IPS-NIHi11 (cell line): ENCODE measurements at places on chromosomes 7 and 10.

GRCh38 chr10:4514445-4515108 is 311.4 kb upstream of the AKR1E2 start:
- no peak for DNase-seq

GRCh38 chr10:122531939-122532338 is 28.6 kb upstream of the DMBT1 start:
- no peak for DNase-seq

DNA sequence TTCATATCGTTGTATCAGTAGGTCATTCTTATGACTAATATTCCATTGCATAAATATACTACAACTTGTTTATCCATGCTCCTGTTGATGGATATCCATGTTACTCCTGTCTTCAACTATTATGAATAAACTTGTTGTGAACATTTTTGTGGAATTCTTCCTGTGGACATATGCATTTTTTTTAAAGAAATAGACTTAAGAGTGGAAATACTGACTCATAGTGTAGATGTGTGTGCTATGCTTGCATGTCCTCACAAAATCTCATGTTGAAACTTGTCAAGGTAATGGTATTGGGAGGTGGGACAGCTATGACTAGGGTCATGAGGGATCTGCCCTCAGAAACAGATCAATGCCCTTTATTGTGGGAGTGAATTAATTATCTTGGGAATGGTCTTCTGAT is 240.5 kb upstream of the PRSS58 start:
- no peak for DNase-seq

DNA sequence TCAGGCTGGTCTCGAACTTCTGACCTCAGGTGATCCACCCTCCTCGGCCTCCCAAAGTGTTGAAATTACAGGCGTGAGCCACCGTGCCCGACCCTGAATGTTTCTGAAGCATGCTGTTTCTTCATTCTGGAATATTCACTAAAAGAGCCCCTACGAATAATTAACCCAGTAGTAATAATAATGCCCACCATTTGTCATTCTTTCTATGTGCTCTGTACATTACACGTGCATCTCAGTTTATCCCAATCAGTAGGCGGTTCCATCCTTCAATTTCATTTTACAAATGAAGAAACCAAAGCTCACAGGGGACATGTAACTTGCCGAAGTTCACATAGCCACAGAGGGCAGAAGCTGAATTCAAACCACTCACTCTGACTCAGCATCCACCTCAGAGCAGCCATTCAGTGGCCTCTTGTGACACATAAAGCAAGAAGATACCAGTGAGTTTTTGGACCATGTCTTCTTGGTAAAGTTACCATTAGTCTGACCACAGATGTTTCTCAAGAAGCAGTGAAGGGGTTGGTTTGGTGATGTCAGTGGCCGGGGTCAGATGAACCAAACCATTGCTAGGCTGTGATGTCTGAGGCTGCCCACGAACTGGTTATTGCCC is 71.9 kb upstream of the DUSP5 start:
- DNase-seq: no peak

DNA sequence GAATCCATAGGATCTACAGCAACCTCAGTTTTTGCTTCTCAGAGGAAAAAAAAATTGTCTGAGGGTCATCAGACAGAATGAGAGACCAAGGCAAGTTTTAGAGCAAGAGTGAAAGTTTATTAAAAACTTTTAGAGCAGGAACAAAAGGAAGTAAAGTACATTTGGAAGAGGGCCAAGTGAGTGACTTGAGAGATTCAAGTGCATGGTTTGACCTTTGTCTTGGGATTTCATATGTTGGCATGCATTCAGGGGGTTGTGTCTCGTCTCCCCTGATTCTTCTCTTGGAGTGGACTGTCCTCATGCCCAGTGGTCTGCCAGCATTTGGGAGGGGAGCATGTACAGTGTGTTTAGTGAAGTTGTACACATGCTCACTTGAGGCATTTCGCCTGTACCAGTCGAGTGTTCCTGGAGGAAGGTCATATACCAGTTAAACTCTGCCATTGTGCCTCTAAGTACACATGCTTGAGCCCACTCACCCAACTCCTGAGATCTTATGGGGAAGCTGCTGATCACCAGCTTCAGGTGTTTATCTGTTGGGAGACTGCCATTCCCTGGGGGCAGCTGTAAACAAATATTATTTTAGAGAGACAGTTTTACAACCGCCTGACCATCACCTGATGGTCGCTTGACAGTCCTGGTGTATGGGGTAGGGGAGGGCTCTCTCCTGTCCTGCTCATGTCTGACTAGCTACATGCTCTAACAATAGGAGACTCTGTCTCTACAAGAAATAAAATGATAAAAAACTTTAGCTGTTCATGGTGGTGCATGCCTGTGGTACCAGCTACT is 109.4 kb downstream of the EEPD1 start:
- DNase-seq: no peak

- DNase-seq: peak; percentile 75
Observed at GRCh38 chr7:31735991-31736982, 49.3 kb downstream of the PPP1R17 start.

- DNase-seq: no peak
Observed at GRCh38 chr7:152913492-152913891, 153.9 kb downstream of the ACTR3B start.

- no peak for DNase-seq
Observed at GRCh38 chr10:97321804-97322190, 2.7 kb downstream of the FRAT1 start.

DNA sequence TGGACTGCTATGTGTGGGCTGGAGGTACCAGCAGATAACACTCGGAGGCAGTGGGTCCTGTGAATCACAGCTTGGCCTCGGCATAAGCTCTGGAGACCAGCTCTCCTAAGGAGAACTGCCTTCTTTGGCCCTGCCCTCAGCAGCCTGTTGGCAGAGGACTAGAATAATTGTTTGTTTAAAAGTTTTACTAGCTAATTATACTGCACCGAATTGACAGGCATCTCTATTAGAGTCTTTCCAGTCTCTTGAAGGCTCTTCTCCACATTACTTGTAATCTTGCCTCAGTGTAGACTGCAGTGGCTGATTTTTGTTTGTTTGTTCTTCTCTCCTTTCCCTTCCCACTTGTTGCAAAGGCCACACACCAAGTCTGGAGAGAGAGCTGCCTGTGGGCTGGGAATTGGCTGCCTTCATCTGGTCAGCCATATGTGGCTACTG is 183.2 kb downstream of the AUTS2 start:
- DNase-seq: no peak

- no peak for DNase-seq
Observed at GRCh38 chr7:141227454-141227853, 153.6 kb downstream of the TMEM178B start.

- DNase-seq: no peak
Observed at GRCh38 chr7:33692956-33693355, 212.4 kb upstream of the BMPER start.

DNA sequence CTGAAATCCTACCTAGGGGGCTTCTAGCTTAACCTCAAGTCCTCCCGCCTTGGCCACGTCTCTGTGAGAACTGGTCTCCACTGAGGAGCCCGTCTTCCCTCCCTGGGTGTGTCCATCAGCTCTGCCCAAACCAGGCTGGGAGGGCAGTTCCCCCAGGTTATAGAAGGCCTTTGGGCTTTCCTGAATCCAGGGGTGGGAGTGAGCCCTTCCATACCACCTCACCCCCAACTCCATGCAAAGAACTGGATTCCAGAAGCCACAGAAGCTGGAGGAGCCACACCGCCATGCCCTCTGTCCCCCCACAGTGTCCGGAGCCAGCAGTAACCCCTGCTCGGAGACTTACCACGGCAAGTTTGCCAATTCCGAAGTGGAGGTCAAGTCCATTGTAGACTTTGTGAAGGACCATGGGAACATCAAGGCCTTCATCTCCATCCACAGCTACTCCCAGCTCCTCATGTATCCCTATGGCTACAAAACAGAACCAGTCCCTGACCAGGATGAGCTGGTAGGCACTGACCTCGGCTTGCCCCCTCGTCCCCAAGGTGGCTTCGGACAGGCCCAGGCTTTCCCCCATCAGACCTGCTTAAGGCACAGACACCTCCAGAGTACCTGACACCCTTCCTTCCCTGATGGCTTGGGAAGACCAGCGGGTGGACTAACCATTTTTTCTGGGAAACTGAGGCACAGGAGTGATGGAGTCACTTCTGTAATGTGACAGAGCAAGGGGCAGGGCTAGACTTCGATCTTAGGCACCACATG is 4.7 kb downstream of the CPA1 start:
- DNase-seq: no peak

DNA sequence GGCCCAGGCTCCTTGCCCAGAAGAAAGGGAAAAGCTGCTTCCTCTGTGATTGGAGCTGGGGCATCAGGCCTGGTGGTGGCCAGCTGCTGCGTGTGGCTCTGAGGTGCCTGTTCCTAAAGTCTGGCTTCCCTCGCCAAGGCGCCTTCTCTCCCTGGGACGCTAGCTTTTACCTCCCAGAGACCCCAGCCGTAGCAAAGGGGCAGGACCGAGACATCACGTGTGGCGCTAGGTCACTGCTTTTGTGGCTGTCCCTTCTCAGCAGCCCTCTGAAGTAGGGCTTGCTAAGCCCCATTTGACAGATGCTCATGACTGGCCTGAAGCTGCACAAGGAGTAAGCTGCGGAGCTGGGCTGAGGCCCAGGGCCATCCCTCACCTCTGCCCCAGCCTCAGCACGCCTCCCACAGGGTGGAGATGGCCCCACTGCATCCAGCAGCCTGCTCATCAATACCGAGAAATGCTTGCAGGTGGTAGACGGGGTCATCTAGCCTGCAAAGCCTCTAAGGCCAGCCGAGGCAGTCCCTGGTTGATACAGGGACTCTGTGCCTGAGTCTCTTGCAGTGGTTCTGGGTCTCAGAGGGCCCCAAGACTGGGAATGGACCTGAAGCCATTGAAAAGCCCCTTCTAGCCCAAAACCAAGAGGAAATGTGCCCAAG is 171.2 kb downstream of the LCOR start:
- no peak for DNase-seq

DNA sequence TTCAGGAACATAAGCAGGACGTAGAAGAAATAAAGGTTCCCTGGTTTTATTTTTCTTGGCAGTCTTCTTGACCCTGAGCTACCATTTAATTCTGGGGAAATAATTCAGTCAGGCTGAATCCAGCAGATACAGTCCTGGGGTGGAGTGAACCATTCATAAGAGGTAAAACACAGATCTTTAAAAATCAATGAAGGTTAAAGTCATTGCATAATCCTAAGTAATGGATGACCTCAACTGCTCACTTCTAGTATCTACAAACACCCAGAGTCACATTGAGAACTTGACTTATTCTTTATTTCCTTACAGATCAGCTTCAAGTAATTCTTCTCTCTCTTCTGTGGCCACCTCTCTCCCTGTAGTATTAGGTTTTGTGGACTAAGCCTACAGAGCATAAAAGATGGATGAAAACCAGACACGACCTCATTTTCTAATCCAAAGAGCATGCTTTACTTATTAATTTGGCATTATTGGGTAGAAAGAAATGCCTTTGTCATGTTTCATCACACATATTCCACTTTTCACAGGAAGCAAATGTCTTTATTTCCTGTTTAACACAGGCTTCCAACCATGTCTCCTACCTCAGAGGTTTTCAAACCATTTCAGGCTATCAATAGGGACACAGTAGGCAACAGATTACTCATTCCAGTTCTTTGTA is 182.3 kb upstream of the IMMP2L start:
- DNase-seq: no peak

DNA sequence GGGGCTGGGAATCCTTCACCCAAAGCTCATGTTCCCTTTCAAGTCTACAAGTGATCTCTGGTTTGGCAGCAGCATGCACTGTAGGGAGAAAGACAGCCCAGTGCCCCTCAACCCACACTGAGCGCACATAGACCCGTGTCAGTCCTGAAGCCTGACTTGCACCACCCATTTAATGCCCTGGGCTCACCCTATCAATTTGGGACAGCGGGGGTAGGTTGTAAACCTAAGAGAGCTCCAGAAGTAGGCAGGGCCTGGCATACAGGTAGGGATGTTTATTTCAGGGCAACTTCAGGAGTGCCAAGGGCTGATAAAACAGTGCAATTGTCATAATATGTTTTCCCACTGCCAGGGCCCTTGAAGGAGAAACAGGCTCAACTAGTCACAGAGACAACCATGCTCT is 3.5 kb upstream of the ATP6V0E2 start:
- DNase-seq: no peak

DNA sequence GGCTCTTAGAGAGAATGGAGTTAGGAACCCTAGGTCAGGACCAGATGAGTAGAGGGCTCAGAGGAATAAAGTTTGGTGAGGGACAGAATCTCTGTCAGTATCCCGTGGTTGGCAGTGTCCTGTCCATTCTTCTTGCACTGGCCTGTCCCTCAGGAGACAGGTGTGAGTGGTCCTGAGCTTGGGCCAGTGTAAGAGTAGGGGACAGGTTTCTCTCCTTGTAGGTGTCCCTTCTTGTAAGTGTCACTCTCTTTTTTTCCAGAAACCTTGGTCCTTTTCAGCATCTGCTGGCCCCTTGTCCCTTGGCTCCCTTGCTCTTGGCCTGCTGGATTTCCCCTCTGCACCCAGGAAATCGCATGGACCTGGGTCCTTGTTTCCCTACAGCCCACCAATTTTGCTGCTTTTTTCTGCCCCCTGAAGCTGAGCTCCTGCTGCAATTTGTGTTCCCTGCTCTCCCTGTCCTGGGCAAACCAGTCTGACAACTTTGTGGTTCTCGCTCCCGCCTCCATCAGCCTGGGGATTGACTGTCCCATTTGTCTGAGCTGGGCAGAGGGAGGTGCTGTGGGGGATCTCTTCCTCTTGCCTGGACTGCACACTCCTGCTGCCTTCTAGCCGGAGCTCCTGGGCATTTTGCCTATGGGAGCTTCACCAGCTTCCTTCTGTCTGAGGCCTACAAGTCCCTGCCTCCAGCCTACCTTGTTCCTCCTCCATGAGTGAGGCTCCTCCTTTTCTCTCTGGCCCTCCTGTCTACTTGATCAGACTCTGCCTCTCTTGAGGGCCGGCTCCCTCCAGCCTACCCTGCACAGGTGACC is 6.5 kb downstream of the TSPAN14 start:
- peak; percentile 71 for DNase-seq

- no peak for DNase-seq
Observed at GRCh38 chr7:34664755-34665154, 6.7 kb downstream of the NPSR1 start.

DNA sequence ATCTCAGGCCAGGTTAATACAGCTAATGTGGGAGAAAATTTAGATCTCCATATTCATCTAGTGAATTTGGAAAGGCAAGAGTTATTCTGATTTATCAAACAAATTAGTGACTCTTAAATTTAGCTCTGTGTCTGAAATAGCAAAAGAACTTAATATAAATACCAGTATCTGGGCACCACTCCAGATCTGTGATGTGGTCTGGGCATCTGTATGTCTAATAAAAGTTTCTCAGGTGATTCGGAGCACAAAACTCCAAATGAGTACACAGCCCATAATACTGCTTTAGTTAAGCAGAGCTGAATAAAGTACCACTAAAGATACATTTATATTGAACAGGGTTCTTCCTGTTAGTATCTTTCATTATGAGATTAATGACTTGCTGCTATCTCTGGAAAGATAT is 261.4 kb downstream of the BAMBI start:
- DNase-seq: no peak

DNA sequence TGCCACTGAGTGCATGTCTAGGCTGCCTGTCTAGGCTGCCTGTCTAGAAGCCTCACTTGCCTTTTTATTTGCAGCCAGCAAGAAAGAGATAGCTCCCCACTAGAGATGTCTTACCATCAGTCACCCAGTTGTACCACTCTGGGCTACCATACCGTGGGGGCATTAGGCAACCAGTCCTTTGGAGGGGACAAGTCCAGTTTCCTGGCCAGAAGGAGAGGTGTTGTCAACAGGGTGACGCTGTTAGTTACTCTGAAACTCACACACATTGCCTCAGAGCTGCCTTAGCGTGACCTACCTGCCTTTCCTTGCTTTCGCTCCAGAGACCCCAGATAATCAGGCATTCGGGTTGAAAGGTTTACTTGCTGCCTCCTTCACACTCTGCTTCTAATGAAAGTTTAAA is 155.4 kb downstream of the CELF2 start:
- DNase-seq: no peak
